GM04503 (cell line): ENCODE measurements at places on chromosomes 4 and X.

DNA sequence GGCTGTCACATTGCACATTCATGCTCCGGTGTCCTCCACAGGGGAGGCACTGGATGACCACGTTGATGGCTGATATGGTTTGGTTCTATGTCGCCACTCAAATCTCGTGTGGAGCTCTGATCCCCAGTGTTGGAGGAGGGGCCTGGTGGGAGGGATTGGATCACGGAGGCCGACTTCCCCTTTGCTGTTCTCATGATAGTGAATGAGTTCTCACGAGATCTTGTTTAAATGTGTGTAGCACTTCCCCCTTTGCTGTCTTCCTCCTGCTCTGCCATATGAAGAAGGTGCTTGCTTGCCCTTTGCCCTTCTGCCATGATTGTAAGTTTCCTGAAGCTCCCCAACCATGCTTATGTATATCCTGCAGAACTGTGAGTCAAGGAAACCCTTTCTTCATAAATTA lies 22.3 kb upstream of the NAT8L start:
- no peak for DNase-seq

GRCh38 chr4:86977621-86978184 lies 42.9 kb downstream of the AFF1 start:
- no peak for DNase-seq

- DNase-seq = no peak
These were observed 98.9 kb upstream of the SH3RF1 start for GRCh38 chr4:169369634-169370033.

- DNase-seq = no peak
These were observed 351.5 kb upstream of the DDX53 start for GRCh38 chrX:22648281-22648680.

- no peak for DNase-seq
These were observed 340.7 kb downstream of the DHX15 start for GRCh38 chr4:24243641-24244040.
